ENCODE measurements at places on chromosomes 1 and 21. TPM values are rescaled to one million over a fixed set of nuclear protein-coding genes. Genes with fewer than 3 reads are reported as not detected.

DNA sequence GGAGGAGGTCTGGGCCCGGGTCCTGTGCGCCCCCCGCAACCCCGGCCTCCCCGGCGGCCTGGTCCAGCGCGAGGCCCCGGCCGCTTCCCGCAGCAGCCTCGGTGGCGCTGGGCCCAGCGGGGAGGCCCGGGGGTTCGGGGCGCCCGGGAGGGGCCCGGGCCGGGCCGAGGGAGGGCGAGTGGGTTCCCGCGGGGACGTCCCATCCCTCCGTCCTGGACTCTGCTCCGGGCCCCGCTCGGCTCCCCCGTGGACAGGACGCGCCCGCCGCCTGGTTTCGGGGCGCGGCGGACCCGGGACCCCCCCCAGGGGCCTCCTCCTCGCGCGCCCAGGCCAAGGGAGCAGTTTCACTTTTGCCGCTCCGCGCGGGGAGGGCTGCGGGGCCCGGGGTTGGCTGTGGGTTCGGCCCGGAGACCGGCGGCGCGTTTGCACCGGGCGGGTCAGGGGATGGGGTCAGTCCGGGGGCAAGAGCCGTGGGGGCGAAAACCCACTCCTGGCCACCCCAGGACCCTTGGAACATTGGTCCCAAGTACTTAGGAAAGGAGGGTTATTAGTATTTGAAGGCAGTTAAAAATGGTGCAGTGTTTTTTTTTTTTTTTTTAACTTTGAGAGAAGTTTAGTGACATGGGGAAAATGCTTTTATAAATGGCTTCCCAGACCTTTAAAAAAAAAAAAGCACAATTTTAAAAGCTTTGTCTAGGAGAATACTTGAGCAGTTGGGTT lies 677 bp downstream of the AGPAT3 start:
- DNase-seq, result peak; percentile 72

GRCh38 chr21:33657124-33657820 lies 15.0 kb downstream of the ITSN1 start:
- DNase-seq, result no peak

DNA sequence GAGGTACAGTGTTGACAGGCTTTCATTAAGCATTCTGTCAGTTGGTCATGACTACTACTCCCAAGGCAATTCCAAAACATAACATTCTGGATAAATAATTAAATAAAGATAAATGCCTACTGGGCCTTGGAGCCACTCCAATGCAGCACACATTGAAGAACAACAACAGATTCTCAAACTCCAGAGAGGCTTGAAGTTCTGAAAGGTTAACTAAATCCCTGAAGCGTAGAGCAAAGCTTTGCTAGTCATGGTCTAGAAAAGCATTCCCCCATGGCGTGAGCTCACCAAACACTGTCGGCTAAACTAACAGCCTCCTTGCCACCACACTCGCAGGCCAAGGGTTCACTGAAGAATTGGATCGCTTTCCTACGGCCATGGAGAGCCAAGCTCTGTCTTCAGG lies 268.0 kb downstream of the ATG4C start:
- DNase-seq, result no peak

GRCh38 chr1:160365325-160365724 lies 1.5 kb upstream of the NHLH1 start:
- DNase-seq, result no peak

DNA sequence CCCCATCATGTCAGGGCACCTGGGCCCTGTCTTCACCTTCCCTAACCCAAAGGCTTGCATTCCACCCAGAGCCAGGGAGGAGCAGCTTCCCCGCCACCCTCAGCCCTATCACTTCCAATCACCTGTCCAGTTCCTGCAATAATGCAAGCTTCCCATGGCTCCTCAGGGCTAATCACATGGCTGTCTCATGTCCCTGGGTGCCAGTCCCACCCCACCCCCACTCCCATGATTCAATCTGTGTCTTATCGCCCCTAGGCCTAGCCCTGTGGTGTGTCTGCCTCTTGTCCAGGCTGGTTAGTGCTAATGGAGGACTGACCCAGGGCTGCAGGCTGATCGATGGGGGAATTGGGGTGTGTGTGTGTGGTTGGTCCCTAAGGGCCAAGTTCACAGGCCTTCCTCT lies 11.0 kb upstream of the PEAR1 start:
- no peak for DNase-seq

DNA sequence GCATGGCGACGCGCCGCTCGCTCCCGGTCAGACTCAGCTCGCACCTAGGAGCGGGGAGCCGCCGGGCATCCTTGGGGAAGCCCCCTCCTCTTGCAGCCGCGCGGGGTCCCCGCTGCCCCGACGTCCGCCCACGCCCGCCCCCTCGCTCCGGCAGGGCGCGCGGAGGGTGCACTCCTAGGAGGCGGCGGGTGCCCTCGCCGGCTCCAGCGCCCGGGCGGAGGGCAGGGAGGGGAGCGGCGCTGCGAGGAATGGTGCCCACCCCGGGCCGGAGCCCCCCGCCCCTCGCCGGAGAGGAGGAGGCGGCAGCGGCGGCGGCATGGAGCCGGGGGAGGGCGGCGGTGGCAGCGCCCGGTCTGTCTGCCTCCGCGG lies 488 bp downstream of the FAM78B start:
- no peak for DNase-seq

DNA sequence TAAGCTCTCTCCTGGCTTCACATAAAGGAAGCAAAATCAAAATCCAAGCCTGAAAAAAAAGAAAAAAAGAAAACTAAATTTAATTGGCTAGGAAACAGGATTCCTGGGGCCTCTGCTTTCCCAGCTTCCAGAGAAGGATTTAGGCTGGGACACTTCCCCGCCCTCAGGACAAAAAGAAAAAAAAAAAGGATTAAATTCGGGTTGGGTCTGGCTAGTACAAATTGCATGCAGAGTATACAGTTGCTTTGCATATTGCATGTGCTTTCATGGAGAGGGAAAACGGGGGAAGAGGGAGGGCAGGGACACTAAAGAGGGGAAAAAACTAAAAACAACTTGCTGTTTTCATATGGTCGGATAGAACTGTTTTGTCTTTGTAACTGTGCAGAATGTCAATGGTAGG lies 42.7 kb downstream of the OLIG1 start:
- no peak for DNase-seq

DNA sequence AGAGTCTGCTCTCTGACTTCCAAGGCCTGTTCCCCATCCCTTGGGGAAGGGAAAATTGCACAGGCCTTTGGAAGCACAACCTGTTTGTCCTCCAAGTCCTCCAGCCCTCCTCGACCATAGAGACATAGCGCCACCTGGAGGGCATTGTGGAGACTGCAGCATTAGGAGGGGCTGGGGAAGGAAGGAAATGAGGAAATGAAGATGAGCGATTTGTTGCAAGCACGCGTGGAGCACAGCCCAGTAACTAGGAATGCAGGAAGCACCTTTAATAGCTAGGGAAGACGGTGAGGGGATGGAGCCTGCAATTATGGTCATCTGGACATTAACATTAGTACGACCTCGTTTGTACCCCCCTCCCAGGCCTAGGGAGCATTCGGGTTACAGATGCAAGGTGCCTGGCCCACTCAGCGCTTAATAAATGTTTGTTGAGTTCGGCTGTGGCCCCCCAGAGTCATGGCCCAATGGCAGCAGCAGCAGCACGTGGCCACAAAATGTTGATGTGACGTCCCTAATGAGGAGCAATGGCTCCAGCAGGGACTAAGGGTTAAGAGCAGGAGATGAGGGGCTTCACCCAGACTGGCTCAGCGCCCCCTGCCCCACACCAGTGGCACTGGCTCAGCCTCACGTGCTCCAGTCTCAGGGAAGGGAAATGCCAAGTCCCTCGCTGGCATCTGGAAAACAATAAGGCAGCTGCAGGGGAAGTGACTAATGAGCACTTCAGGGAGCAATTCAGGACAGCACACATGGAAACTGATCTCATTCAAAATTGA lies 8.0 kb upstream of the CAMK2N1 start:
- peak; percentile 88 for DNase-seq

DNA sequence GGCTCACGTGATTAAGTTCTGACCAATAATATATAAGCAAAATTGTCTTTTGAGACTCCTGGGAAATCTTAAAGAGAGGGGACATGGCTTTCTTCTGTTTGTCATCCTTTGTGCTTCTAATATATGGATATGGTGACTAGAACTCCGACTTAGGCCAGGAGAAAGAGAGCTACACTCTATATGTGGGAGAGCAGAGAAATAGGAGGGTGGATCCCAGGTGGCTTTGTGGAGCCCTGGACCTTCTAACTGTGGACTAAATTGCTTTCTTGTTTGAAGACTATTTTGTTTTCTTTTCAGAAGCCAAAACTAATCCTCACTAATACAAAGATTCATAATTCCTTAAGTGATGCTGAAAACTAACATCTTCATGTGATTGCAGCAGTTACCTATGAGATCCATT lies 75.0 kb downstream of the CENPF start:
- no peak for DNase-seq

DNA sequence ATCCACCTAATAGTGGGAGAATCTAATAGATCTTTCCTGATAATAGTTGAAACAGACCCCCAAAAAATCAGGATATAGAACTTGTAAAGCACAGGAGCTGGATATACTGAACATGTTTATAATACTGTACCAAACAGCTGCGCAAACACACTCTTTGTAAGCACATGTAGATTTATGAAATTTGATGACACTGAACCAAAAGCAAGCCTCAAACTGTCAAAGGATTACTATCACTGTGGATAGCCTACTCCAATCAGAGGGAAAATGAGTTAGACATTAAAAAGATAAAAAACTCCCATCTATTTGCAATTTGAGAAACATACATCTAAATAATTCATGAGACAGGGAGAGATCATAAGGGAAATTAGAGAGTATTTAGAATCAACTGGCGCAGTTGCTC lies 26.1 kb downstream of the RCAN3 start:
- DNase-seq, result no peak

- DNase-seq, result no peak
These were observed 24.2 kb upstream of the GUCA2B start for GRCh38 chr1:42128964-42129363.

MTARC1 gene
- not detected for total RNA-seq

C1orf198 gene
- total RNA-seq, result 47.1 TPM

GRCh38 chr1:47765236-47765635 lies 231.9 kb downstream of the TRABD2B start:
- DNase-seq, result no peak

GRCh38 chr21:17560377-17561025 lies 47.7 kb downstream of the CXADR start:
- no peak for DNase-seq

DNA sequence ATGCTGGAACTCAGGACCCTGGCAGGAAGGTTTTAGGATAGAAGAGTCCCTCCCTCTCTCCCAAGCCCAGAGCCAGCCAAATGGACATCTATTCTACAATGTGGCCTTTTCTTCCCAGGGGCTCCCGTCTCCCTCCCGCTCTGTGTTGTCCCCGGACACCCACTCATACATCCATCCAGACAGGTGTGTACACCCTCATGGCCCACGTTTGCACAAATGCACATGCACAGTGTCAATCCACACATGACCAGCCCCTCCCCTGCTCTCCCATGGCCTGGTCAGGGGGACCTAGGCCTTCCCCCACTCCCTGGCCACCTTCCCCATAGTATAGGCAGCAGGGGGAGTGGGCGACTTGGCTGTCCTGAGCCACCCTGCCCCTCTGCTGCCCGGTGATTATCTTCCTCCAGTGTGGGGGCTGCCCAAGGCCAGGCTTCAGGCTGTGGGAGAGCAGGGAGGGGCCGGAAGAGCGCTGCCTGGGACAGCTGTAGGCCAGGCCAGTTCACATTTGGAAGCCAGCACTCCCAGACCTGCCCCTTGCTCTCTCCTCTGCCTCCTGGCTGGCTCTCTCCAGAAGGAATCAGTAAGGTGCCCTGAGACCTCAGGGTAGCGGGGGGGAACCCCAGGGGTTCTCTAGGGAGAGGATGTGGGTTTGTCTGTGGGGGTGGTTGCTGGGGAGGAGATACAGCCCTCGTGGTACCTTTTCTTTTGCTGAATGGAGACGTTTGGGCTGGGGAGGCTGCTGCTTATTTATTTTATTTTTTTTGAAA lies 4.1 kb upstream of the PTPN7 start:
- no peak for DNase-seq

FAM72C gene
- 4.1 TPM for total RNA-seq

DNA sequence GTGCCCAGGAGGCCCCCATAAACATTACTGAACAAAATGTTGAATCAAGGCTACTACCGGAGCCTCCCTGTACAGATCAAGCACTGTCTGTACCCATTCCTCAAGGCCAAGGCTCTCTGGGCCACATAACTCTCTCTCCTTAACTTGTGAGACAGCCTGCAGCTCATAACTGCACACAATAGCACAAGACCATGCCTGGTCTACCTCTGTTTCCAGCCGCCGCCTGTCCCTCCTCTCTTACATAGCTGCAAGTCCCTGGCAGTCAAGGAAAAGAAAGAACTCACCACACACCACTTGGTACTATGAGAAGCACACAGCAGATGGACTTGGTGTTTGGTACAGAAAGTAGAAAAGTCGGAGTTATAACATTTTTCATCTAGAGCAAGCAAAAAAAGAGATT lies 91.1 kb downstream of the SSBP3 start:
- DNase-seq, result no peak

- DNase-seq, result no peak
These were observed 64.2 kb downstream of the POFUT2 start for GRCh38 chr21:45223236-45224185.

DNA sequence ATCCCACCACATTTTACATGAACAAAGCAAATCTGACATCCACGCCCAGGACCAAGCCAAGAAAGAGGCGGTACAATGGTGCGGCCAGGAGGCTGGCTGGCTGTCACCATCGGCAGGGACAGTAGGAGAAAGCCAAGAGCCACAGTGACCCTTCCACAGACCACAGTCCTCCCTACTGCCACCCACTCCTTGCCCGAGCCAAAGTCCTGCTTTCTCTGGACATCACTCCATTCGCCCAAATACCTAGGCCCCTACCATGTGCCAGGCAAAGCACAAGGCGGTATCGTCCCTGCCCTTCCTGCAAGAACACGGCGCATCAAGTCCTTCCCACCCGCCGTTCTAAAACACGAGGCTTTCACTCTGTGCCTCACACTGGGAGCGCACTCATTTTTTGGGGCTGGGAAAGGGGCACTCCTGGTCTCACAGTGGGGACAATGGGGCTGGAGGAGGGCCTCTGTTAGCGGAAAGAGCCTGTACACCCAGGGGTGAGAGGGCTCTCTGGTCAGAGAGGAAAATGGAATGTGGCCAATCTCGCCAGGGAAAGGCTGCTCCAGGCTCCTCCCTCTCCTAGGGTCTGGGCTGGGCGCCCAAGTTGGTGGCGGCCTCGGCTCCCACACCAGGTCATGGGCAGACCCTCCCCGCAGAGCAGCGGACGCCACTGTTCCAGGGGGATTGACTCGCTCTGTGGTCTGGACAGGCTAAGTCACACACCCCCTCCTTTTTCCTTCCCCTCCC lies 26.5 kb downstream of the SSBP3 start:
- DNase-seq, result no peak

DNA sequence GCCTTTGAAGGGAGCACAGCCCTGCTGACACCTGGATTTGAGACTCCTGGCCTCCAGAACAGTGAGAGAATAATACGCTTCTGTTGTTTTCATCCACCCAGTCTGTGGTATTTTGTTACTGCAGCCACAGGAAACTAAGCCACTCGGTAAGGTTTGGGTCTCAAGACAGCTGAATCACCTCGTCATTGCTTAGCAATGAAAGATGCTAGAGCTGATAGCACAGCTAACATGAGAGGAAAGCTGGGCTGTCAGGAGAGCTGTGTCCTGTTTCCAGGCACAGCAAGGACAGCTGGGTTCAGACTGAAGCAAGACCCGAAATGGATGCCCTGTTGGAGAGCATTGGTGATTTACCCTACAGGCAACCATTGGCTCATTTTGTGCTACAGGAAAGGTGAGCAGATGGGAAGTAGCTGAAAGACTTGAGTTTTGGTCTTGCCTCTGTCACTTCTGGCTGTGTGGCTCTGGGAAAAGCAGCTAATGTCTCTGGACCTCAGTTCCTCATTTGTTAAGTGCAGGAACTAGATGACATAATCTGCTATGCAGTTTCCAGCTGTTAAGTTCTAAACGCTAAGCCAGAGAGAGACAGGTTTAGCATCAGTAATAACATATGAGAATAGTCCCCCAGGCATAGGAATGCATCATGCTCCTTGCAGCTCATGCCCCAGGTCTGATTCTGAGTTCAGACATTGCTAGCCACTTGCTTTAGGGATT lies 58.0 kb downstream of the CLIC6 start:
- DNase-seq, result no peak
